ENCODE measurements at places on chromosomes 3 and 15.

DNA sequence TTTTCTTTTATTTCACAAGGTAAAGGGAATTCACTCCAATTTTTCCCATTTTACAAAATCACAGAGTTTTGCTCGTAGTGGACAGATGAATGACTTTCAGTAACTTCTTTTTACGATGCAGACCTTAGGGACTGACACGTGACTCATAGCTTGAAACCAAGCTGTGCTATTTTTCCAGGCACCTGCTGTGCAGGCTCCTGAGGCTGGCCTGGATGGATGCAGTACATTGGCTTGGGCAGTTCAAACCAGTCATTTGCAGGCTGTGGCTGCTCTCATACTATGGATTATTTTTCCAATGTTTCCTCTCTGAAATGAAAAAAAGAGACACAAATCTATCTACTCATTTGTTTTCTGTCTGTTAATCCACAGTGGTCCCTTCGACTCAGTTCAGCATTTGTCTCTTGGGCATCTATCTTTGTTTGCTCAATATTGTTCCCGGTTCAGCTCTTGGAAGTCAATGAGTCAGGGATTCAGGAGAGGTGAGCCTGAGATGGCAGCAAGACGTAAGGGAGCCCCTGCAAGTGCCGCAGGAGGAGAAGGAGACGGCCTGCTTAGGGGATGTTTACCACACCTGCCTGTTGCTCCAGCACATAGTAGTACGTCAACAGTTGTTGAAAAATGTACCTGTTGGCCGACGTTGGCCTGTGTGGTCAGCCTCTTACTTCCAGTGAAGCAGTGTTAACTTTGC lies 92.8 kb downstream of the SV2B start:
- no peak for DNase-seq

DNA sequence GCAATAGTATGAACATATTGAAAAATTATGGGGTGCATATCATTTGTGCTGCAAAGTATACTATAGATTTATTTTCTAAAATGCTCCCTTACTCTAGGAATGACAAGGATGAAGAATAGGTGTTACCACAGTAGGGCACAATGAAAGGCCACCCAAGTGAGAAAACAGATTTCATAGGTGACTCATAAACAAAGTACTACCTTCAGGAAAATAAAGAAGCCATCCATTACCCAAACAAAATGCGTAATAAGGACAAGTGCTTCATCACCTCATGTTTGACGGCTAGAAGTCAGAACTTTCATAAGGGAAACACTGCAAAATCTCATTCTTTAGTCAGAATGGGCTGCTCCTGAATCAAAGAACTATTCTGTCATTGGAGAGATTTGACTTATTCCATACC lies 116.6 kb downstream of the MFSD1 start:
- DNase-seq = no peak

DNA sequence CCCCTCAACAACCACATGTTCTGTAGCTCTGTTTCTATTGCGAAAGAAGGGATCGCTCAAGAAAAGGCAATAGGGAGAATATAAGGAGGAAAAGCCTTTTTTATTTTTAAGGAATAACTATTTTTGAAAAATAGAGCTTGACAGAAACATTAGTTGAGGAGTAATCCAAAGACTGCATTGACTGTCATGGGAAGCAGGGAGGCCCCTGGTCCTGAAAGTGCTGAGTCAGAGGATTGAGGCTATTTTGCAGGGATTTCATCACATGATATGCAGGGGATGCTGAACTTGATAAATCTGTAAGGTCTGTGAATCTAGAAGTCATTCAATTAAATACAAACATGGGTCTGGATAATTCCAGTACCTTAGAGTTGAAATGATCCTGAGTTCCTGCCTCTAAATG lies 92.0 kb downstream of the MTHFS start:
- DNase-seq = no peak

- peak; percentile 85 for DNase-seq
Measured at GRCh38 chr3:52253314-52254304, 8.1 kb downstream of the PPM1M start.

- DNase-seq = no peak
Measured at GRCh38 chr3:5898106-5898505, 710.6 kb downstream of the EDEM1 start.

GRCh38 chr3:172808969-172809546 lies 58.5 kb downstream of the ECT2 start:
- DNase-seq = no peak

GRCh38 chr3:7573330-7573729 lies 712.4 kb downstream of the GRM7 start:
- no peak for DNase-seq

Measured in stimulated activated CD8-positive, alpha-beta memory T cell treated with anti-CD3 and anti-CD28 coated beads, Interleukin-15, amount 100 ng/mL, for 4 hours (primary cell).